Dorsolateral prefrontal cortex (tissue), 122 donors: ENCODE measurements at places on chromosomes 4 and X.

- DNase-seq, result no peak
These were observed 91.4 kb downstream of the BCOR start for GRCh38 chrX:40006106-40007017.

DNA sequence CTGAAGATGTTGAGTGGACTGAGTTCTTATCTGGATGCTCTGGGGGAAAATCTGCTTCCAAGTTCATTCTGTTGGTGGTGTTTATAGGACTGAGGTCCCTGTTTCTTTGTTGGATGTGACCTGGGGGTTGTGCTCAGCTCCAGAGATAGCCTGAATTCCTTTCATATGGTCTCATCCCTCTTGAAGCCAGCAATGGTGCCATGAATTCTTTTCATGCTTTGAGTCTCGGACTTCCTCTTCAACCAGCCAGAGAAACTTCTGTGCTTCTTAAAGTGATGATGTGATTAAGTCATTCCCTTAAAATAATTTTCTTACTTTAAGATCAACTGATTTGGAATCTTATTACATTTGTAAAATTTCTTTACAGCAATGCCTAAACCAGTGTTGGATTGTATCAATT is 233.8 kb upstream of the UGT8 start:
- no peak for DNase-seq

- DNase-seq, result no peak
These were observed 80.7 kb downstream of the STOX2 start for GRCh38 chr4:183985786-183986185.

GRCh38 chrX:150503898-150504219 is 64.6 kb upstream of the MTM1 start:
- DNase-seq, result no peak

DNA sequence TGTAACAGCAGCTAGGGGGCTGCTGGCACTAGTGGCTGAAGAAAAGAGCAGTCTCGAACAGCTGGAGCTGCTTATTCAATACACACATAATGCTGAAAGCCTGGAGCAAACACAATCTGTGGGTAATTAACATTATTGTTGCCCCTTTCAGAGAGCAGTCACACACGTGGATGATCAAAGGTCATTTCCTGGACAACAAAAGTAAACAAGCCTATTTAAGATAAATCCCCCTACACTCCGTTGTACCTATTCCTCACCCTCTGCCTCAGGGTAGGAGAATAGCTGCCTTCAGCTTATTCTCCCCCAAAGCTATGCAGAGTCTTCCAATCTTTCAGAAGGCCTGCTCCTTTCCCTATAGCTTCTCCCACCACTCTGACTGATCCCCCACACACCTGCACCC is 803.9 kb downstream of the C4orf33 start:
- no peak for DNase-seq

- no peak for DNase-seq
These were observed 107.8 kb upstream of the TMEM47 start for GRCh38 chrX:34764852-34765361.

GRCh38 chrX:39581411-39581810 is 516.3 kb downstream of the BCOR start:
- DNase-seq, result no peak

DNA sequence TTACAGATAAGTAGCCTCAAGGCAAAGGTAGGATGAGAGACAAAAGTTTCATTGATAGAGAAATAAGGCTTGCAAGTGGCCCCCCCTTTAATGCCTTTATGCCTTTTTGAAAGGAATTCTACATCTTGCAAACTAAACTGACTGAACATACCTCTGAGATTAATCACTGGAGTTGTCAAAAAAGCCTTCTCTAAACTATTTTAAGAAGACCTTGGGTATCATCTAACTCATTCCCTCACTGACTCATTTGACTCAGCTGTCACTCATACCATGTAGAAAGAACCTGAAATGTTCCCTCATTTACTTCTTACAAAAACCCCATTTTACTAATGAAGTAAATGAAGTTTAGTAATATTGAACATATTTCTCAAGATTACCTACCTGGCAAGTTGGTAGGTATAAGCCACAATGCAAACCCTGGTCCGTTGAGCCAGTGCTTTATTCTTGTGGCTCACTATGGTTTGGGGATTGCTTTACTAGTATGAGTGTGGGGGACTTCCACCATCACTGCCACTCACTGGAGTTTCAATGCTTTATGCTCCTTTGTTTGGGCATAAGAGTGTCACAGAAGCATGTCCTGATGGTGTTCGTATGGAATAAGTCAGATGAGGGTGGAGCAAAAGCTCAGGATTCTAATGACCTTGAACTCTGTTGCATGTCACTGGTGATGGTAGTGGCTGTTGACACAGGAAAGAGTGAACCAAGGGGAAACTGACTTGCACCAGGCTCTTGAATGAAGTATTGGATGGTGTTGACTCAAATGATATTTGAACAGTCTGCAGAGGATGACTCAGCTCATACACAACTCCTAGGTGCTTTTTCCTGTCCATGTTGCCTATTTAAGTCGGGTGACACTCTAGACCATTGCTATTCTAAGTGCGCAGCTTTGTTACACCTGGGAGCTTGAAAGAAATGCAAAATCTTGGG is 305.5 kb upstream of the EMCN start:
- no peak for DNase-seq

GRCh38 chr4:108361886-108362285 is 193.2 kb upstream of the LEF1 start:
- DNase-seq, result no peak

GRCh38 chrX:110210417-110211139 is 107.3 kb downstream of the AMMECR1 start:
- DNase-seq, result no peak

DNA sequence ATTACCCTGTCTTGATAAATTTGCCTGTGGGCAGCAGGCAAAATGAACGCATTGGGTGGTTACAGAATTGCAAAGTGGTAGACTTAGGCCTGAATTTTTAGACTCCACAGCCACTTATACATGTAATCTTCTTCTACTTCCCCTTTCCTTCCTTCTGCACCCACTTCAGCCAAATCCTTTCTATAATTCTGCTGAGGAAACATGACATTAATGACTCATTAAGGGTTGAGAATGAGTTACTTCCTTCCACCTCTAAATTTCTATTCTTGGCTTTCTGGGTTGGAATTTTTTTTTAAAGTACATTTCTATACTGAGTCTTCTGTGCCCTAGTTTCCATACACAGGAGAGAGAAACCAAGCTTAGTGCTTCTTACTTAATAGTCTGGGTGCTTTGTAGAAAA is 10.1 kb downstream of the PAPSS1 start:
- no peak for DNase-seq

DNA sequence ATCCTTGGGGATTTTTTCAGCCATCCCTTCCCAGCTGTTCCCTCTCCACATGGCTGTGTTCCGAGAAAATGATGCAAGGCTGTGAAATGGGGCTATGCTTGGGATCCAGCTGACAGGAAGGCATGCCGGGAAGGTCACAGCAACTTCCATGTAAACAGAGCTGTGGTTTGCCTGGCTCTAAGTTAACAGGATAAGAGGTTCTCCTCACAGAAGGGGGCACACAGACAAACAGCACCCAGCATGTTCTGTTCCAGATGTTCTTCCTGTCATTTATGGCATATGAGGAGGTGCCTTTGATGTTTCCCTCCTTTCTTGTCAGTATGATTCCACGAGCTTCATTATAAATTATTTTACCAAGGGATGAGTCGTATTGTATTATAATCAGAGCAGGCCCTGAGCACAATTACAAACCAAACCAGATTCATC is 220.7 kb downstream of the ANTXR2 start:
- no peak for DNase-seq

- no peak for DNase-seq
These were observed 18.9 kb downstream of the HELQ start for GRCh38 chr4:83436680-83437079.

- DNase-seq, result no peak
These were observed 36.0 kb downstream of the HTR2C start for GRCh38 chrX:114619874-114620273.

DNA sequence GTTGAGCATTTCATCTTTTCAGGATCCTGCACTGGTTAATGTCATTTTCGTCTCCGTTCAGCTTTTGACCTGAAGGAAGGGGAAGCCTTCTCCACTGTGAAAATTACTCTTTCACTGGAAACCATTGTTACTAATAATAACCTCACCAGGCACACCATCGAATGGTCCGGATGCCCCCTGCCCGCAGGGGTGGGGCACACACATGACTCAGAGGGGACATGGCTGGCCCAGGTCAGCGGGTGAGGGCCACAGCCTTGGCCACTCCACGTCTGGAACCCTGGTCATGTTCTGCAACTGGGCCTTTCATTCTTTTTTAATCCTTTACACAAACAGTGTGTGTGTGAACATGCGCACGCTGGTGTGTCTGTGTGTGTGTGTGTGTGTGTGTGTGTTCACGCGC is 191.8 kb downstream of the BCOR start:
- no peak for DNase-seq
